ENCODE measurements at places on chromosomes 5 and 9.
A peak's percentile ranks its signal among the peaks of the same experiment; 100 is the strongest.

- no peak for DNase-seq
Observed at GRCh38 chr9:81595887-81596543, 93.3 kb downstream of the TLE1 start.

DNA sequence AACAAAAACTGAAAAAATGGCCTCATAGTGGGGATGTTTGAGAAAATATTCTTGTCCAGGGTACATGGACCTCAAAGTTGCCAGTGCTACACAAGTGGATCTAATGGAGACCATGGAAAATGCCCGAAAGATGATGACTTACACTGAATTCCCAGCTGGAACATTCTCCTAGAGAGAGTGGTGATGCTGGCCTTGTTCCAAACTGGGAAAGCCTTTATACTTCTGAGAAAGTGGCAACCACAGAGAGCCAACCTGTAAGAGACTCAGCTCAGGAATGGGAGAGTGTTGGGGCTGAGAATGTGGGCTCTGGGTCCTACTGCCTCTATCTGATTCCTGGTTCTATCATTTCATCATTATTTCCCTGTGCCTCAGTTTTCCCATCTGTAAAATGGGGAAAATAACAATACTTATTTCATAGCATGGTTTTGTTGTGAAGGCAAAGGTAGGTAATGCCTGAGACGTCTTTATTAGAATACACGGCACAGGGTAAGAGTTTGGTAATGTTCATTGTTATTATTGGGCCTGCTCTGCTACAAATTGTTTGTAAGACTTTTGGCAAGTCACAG, 229.0 kb upstream of the PANK3 start:
- no peak for DNase-seq

- no peak for DNase-seq
Observed at GRCh38 chr9:107438211-107439031, 51.1 kb downstream of the KLF4 start.

DNA sequence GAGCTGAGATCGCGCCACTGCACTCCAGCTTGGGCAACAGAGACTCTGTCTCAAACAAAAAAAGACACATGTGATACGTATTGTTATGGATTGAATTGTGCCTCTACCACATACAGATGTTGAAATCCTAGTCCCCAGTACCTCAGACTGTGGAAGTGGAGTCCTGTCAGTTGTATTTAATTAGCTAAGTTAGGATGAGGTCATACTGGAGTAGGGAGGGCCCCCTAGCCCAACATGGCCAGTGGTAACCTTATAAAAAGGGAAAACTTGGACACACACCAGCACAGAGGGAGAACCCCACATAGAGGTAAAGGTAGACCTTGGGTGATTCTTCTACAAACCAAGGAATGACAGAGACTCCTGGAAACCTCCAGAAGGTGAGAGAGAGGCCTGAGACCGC, 119.8 kb downstream of the GADD45G start:
- no peak for DNase-seq

- no peak for DNase-seq
Observed at GRCh38 chr5:10464173-10464572, 22.5 kb downstream of the ROPN1L start.

GRCh38 chr5:97073420-97073819, 69.0 kb downstream of the LIX1 start:
- no peak for DNase-seq

GRCh38 chr5:133753856-133754255, 141.5 kb upstream of the FSTL4 start:
- DNase-seq: no peak

DNA sequence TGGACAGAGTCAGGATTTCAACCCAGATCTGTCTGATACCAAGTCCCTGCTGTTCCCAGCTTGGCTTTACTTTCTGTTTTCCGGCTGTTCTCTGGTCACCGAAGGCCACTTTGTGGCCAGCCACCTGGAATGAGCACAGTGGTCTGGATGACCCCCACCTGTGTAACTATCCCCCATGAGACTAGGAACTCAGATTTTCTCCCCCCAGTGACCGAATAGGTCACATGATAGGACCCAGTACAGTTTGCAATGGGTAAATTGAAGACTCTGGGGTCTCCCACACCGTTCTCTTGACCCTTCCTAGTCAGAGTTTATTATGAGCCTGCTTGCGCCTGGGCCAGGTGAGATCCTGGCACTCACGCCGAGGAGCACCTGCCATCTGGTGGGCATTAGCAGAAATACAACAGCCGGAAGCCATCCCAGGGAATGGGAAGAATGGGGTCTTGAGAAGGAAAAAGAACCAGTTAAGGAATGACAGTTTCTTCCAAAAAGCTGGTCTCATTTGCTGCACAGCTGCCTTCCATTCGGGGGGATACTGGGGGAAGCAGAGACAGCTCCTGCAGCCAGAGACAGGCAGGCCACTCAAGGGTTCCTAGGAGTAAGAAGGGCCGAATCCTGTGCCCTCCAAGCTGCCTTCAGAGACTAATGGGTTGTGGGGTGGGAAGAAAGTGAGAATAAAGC, 7.1 kb downstream of the PHYHD1 start:
- DNase-seq: no peak

DNA sequence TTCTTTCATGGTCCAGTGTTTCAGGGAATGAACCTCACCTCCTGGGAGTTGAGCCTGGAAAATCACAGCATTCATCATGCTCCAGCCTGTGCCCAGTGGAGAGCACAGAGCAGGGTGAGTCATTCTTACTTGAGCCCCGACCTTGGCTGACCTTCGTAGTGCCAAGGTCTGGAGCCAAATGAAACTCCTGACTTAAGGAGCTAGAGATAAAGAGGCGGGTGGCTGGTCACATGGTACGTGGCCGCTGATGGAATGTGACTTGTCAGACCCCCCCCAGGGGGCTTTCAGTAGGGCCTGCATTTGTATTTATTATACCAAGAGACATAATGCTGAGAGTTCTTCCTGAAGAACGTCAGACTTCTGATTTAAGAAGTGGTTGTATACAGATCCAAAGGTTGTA, 15.0 kb upstream of the PIP5K1B start:
- no peak for DNase-seq

- no peak for DNase-seq
Observed at GRCh38 chr5:54897001-54897400, 88.4 kb downstream of the ESM1 start.

DNA sequence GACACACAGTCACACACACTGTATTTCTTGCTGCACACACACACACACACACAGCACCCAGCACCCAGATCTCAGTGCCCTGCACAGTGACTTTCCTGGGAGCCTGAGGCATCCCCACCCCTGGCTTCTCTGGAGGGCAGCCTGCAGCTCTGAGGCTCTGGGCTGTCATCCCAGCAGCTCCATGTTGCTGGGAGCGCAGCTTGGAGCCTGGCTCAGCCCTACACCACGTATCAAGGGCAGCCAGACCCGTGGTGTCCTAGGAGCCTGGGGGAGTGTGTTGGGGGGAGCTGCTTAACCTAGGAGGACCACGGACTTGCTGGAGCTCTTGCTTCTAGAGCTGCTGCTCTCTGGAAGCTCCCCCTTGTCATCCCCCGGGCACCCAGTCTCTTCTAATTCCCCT, 5.2 kb downstream of the IER5L start:
- DNase-seq: no peak

DNA sequence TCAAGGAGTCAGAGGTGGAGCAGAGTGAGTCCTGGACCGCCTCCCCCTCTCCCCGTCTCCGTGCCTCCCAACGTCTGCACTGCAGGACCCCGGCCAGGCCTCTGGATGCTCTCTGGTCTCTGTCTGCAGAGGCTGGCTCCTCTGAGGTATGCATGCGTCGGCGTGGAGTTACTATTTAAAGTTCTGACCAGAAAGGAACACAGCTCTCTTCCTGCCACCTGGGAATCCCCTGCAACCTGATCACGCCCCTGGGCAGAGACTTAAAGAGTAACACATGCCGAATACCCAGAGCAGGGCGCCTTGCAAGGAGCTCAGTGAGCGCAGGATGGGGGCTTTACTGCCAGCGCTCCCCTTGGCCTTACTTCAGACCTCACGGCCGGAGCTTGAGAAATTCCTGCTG, 16.0 kb downstream of the ANXA6 start:
- peak; percentile 78 for DNase-seq

DNA sequence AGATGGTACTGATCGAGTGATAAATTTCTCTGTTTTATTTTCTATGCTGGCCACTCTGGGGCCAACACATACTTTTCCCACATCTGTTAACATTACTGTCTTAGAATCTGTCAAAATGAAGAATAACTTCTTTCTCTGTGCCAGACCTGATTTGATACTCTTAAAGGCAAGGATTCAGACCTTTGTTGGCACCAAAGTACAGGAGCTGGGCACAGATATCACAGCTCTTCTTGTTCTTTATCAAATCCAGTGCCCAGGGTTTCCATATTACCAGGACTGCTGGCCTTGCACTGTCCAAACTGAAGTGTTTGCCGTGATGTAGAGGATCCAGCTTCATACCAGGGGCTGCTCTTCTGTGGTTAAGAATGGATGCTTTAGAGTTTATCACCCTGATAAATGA, 20.9 kb downstream of the ZNF474 start:
- no peak for DNase-seq

- no peak for DNase-seq
Observed at GRCh38 chr5:65073250-65073661, 304.5 kb downstream of the CWC27 start.

DNA sequence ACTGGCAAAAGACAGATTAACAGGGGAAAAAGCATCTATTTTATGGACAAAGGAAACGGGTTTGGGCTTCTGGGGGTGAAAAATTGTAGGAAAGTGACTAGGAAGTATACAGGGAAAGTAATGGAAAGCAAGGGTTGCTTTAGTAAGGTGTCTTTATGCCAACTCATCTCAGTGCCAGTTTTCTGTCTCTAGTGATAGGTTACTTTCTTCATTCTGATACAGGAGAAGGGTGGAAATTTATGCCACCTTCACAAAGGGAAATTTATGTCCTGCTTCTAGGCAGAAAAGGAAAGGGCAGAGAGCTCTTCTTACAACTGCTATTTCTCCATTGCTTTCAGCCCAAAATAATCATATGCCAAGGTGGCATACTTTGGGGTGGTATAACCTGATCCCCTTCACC, 20.1 kb upstream of the ERMP1 start:
- DNase-seq: no peak

GRCh38 chr5:171593401-171593800, 174.0 kb downstream of the FGF18 start:
- no peak for DNase-seq

DNA sequence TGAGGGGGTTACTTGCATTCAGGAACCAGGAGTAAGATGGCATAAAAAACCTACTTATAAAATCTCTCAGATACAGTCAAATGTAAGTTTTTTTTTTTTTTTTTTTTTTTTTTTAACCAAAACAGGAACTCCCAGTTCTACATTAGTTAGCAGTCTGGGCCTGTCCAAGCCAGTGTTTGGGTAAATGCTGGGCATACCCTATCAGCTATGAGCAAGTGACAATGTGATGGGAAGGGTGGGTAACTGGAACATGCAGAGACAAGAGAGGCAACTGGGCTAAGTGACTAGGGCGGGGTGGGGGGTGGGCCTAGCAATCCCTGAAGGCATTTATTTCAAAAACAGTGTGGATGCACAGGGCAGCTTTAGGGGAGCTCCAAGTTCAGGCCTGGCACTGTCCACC, 2.3 kb downstream of the NMRK1 start:
- DNase-seq: no peak

- DNase-seq: no peak
Observed at GRCh38 chr9:115520646-115521045, 402.7 kb upstream of the TNC start.

DNA sequence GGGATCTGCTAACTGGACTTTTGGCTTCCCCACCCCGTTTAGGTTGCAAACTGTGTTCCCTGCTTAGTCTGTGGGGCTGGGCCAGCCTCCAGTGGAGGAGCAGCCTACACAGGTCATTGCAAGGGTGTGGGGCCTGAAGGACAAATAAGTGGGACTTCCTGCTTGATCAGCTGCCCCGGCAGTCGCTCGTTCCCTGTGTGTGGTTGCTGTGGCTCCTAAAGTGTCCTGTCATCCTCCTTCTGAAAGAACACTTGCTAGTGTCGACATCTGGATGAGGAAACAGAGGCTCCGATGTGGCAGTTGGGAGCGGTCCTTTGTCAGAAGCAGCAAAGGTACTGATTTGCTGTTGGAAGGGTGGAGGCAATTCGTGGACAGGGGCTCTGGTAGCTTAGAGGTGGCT, 88.9 kb upstream of the TBCA start:
- DNase-seq: no peak

DNA sequence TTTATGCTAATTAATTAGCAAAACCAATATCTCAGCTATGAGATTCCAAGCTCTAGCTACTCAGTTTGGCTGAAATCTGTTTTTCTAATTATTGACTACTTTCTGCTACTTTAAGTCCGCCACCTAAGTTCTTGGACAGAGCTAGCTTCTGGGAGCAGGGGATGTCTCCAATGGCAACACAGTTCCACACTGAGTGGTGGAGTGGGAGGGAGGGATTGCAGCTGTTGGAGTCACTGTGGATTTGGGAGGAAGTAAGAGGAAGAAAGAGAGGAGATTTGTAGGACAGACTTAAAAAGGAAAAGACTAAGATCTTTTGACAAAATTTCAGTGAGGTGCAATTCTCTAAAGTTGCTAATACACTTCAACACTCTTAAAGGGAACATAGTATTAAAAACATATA, 450.8 kb downstream of the NFIB start:
- peak; percentile 80 for DNase-seq

DNA sequence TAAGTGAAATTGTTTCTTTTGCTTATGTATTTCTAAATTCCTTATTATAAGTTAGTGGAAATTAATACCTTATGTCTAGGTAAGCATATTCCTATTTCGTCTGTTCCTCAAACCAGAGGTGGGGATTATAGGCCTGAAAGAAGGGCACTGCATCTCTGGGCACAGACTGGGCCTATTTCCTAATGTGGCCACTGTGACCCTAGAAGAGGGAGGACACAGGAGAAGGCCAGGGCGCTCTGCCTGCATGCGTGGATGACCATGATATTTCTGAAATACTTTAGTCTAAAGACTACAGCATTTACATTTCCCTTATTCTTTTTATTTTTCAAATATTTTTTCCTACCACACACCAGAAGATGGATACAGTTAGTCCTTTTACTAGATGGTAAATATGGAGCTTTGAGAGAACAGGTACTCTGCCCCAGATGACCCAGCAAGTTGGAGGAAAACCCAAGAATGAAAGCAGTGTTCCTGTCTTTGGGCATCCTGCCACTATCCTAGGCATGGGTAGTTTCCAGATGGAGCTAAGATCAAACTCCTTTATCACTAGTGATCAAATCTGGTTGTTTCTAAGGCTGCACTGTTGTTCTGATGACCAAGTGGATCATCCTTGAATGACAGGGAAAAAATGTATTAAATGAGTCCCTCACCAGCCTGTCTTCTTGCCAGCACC, 27.8 kb downstream of the RUSC2 start:
- DNase-seq: no peak

DNA sequence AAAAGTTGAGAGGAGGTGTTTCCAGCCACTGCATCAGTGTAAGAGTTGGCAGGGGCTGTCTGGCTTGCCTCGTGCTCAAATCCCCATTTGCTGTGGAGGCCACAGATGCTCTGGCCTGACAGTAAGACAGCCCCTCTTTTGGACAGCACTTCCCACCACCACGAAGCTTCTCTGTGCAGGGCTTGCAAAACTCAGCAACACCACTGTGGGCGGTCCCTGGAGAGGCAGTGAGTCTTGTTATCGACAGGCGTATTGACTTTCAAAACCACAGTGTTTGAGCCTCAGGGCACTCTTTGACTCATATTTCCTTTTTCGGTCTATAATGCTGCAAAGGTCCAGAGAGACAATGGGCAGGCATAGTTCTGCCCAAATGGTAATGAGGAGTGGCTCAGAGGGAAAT, 539.5 kb downstream of the EBF1 start:
- DNase-seq: no peak

Data from right forelimb (tissue), 1 donor.